Stimulated activated CD8-positive, alpha-beta memory T cell treated with anti-CD3 and anti-CD28 coated beads, Interleukin-2, amount 100 ng/mL, for 1 hour (primary cell): ENCODE measurements at places on chromosomes 4 and X.

DNA sequence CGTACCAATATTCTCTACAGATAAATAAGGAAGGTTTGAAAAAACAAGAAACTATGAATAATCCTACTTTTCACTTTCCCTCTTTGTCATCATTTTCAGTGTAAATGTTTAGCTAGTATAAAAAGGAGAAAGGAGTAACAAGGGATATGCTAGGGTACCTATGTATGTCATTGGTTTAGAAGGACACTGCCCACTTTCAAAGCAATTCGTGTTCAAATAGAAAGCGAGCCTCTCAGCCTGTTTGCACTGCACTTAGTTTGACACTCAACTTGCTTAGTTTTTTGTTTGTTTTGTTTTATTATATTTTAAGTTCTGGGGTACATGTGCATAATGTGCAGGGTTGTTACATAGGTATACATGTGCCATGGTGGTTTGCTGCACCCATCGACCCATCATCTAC is 21.6 kb upstream of the RXFP1 start:
- no peak for DNase-seq

DNA sequence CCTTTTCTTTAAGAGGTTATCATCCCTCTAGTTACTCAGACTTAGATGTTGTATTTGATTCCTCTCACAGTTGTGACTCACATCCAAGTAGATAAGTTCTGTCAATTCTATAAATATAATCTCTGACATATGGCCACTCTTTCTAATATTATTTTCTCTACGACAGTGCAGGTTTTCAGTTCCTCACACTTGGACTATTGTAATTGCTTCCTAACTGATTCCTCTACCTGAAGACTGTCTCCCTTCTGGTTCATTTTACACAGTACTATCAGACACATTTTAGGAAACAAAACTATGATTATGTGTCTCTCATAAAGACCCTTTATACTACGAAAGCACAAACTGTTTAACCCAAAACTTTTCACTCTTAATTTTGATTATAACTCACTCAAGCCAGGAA is 31.3 kb upstream of the GNRHR start:
- no peak for DNase-seq

DNA sequence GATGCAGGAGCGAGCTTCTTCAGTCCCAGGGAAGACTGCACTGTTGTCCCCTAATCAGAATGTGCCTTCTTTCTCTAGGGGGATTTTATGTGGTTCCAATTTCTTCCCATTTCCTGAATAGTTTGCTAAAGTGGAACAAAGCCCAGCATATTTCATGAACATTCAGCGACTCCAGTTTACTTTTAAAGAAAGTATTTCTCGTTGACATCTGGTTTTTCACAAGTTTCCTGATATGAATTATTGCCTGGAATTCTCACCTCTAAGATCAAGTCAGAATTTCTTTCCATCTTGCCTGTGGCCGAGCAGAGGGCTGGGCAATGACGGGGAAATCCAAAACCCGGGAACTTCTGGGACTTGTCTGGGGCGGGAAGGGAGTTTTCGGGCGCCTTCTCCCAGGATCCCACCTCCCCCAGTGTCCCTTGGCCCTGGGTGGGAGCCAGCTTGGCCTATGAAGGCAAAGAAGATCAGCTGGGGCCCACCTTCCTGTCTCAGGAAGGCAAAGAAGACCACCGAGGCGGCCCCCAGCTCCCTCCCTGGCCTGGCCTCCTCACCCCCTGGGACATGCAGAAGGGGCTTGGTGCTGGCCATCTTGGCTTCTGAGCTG is 15.4 kb downstream of the SORCS2 start:
- DNase-seq: no peak

DNA sequence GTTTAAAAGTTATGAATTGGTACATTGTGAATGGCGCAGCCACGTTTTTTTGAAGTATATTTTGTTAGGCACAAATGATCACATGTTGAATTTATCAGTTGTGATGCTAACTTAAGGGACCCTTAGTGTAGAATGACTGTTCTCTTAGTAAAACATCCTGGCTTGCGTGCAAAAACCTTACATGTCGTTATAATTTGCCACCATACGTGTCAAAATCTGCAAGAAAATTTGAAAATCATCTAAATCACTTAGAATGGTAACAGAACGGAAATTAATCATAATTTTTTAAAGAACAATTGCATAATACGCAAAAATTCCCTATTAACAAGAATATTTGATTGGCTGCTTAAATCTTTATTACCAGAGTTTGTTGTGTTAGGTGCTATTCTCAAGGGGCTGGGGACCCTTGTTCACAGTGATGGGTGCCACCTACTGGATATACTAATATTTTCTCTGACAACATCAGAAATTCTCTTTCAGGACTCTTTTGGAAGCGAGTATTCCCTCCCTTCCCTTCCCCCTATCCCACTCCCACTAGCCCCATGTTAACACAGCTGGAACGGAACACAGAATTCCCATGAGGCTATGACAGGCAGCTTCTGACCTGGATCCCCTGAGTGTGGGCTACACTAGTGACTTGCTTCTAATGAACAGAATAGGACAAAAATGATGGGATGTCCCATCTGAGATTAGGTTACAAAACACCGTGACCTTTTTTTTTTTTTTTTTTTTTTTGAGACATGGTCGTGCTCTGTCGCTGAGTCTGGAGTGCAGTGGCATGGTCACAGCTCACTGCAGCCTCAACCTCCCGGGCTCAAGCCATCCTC is 71.8 kb downstream of the SUPT20HL2 start:
- DNase-seq: no peak

- DNase-seq: no peak
These were observed 281.3 kb downstream of the PPP3CA start for GRCh38 chr4:101065935-101066485.

DNA sequence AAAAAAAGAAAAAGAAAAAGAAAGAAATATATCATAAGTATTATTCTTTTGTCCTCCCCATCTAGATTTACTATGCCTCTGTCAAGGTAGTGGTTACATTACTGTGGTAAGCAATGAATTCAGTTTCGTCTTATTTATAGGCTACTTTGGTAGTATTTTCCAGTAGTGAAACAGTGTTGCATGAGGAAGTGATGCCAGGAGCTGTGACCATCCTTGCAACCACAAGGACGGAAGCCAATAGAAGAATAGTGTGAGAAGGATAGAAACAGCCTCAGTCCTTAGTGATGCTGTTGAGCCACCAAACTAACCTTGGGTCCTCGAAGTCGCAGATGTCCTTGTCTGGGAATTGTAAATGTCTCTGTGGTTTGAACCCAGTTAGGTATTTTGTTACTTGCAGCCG is 328.5 kb downstream of the PPP3CA start:
- DNase-seq: no peak

DNA sequence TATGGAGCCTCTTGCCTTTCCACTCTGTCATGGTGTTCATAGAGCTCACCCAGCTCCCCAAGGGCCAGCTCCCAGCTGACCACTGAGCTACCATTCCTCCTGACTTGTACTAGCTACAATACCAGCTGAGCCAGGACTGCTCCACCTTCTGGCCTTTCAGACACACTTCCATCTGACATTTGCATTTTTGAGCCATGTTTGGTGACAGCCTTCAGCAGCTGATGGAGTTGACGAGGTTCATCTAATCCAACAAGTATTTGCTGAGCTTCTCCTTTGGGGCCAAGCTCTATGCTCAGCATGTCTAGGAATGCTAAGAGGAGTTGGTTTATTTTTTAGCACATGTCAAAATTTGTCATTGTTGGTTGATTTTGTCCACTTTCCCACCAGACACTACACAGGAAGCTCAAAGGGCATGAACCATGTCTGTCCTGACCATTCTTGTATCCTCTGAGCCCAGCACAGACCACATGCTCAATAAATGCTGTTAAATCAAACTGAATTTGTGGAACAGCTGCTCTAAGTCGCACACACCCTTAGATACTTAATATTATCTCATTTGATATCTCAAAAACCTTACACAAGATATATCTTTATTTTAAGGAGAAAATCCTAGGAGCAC is 142.6 kb upstream of the PPARGC1A start:
- no peak for DNase-seq

- no peak for DNase-seq
These were observed 15.6 kb downstream of the MAEA start for GRCh38 chr4:1305261-1305711.

DNA sequence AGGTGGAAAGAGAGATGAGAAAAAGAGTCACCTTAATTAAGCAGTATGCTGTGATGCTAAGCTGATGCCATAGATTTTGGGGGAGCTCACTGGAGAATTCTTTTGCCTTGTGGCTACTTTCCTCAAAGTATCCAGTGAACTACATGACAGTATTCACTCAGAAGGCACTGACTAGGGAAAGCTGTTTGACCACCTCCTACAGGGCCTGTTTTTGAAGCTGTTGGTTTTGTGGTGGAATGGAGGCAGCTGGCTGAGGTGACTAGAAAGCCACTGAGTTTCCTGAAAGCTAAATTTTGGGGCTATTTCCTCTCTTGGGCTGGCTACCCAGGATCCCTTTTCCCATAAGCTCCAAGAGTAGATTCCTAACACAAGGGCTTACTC is 124.8 kb upstream of the EOLA2 start:
- no peak for DNase-seq

GRCh38 chr4:158163941-158164767 is 8.7 kb downstream of the GASK1B start:
- no peak for DNase-seq

DNA sequence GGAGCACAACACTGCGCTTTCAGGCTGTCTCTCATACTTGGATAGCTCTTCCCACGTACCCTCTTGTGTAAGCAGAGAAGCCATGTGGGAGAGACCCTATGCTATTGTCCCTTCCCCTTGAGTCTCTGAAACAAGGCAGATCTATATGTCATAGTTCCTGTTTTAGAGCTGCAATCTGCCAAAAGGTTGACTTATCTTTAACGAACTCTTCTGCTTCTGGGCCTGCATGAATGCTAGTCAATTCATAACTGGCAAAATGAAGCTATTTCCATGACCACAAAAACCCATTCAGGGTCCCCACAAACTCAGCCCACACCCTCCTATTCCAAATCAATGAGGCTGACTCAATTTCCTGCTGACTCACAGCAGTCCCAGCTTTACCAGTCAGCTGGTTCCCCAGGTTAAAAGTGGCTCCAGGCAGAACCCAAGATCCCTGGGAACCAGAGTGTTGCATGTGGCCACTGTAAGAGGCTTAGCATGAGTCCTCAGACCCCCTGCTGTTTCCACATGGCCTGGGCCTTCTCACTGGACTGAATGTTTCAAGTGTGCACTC is 25.3 kb upstream of the SOD3 start:
- no peak for DNase-seq

DNA sequence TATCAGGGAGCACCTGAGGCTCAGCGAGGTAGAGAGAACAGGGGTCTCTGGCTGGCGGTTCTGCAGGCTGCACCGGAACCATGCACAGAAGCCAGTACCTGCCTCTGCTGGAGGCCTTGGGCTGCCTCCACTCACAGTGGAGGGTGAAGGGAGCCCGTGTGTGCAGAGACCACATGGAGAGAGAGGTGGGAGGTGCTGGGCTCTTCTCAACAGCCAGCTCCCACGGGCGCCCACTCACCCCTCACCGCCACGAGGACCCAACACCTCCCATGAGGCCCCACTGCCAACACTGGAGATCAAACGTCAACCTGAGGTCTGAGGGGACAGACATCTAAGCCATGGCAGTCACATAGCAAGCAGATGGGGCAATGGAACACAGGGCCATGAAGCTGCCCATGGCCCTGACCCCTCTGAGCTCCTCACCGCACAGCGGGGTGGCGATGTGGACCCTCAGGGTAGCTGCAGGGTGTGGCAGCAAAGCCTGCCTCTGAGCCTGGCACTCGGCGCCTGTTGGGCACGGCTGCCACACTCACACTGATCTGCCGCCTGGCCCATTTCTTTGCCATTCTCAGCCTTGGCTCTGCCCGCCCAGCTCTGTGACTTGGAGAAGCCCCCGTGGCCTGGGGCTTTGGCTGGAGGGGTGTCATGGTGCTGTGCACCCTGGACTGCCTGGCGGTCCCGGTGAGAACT is 44.8 kb downstream of the ADRA2C start:
- no peak for DNase-seq

GRCh38 chr4:30901461-30902451 is 181.6 kb downstream of the PCDH7 start:
- no peak for DNase-seq

- DNase-seq: no peak
These were observed 51.9 kb downstream of the MAOA start for GRCh38 chrX:43707812-43708548.
